Type B pancreatic cell (in vitro differentiated cells): ENCODE measurements at places on chromosomes 1 and 21.

DNA sequence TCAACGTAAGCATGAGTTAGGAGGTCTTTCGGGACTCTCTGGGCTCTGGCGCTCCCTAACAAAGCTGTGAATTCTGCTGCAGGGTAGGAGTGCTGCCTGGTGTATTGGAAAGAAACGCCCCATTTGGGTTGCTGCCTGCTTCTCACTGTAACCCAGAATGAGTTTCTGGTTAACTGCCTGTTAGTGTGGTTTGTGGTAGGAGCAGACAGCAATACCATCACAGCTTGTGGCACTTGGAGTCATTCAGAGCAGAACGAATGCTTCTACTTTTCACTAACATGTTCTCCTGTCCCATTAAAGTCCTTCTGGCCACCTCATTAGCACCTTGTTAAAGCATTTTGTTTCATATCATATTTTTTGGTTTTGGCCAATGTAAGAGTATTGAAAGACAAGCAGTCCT lies 18.1 kb downstream of the MAP3K7CL start:
- DNase-seq, result no peak

- no peak for DNase-seq
These were observed 10.6 kb downstream of the PAX7 start for GRCh38 chr1:18641005-18641941.

- no peak for DNase-seq
These were observed 7.3 kb downstream of the OR2C3 start for GRCh38 chr1:247528812-247529474.

DNA sequence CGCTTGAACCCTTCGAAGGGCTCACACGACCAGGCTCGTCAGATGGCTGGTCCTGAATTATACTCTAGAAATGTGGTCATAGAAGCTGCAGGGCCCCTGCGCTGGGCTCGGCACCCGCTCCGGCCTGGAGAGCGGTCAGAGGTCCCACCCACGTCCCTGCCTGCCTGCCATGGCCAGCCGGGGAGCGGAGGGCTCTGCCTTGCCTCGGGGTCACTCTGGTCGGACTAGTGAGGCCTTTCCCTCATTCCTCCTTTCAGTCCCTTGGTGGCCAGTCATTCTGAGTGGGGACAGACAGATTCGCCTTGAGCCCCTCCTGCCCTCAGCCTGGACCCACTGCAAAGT lies 529 bp upstream of the MARCKSL1 start:
- no peak for DNase-seq
